Upper lobe of right lung (tissue), 1 donor: ENCODE measurements at places on chromosomes 5 and 9.

DNA sequence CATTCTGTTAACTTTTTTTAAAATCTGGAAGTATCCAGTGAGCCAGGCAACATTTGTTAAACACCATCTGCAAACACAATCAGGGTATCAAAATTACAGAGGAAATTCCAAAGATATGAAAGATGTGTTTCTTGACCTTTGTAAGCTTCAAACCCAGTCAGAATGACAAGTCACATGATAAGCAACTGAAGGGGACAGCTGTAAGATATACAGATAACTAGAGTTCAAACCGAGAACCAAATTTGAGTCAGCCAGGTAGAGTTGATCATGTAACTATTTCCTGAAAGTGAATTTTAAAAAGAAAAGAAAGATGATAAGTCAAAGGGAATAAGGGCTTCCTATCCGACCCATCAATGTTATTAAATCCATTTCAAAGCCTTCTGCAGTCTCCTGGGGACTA is 196.2 kb downstream of the DEPDC1B start:
- no peak for DNase-seq

DNA sequence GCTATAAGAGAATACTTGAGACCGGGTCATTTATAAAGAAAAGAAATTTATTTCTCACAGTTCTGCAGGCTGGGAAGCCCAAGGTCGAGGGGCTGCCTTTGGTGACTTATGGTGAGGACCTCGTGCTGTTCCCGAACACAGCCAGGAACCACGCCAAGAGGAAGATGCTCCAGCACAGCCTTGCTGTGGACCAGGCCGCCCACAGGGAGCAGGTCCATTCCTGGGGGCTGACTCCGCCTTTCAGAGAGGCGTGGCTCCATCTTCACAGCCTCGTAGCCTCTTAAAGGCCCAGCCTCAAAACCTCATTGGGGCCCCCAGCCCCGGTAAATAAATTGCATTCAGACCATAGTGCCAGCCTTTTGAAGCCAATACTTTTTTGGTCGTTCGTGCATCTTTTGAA is 93.5 kb upstream of the CACNA1B start:
- DNase-seq: peak; percentile 35

DNA sequence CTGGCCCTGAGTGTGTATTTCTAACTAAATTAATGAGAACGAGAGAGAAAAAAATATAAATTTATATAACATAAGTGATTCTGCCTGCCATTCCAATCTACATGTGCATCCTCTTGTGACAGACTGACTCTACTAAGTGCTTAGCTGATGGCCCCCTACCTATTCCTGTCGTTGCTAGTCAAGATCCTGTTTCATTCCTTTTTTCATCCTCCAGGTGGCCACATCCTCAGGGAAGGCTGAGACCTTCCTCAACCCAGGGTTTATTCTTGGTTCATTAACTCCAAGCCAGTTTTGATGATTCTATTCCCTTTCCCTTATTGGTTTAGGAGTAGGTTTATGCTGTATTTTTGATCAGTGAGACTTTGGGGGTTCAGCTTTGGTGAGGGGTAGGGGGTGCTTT is 201.3 kb downstream of the C9orf152 start:
- no peak for DNase-seq

DNA sequence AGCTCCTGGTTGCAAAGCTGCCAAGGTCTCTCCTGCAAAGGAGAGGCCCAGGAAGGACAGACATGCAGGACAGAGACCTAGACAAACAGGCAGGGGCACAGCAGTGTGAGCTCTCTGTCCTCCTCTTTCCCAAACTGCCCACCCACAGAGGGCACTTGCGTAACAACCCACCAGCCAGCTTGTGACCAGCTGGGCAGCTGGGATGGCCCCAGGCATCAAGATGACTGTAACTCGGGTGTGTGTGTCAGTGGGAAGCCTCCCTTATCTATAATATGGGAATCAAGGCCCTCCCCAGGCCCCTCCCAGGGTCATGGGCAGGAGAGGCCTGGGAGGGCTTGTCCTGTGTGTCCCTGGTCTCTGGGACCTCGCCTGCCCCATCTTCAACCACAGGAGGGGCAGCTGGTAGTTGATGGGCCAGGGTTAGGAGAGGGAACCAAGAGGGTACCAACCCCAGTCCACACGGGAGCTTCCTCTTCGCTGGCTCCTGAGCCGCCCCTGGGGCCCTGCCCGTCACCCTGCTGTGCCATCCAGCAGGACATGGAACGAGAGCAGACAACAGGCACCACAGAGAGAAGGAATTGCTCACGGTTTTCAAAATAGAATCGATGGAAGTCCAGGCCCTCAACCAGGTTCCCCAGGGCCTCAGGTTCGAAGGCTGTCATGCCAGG is 37.9 kb downstream of the SLC6A7 start:
- peak; percentile 79 for DNase-seq

DNA sequence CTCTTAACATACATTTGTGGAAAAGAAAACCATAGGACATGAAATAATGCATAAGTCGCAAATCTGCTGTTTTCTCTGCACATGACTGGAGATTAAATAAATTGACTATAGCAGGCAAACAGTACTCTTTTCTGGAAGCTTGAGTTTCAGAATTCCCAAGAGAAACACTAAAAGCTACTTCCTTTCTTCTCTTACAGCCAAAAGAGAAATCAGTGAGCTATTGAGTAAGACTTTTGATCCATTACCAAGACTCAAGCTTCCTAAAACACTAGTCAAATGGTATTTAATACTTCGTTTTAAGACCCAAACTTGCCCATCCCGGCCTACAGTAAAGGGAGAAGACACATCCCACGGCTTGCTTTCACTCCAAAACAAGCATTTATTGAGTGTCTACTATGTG is 335.8 kb upstream of the PUM3 start:
- no peak for DNase-seq

- DNase-seq: no peak
Measured at GRCh38 chr9:19281801-19282200, 51.3 kb downstream of the DENND4C start.
